ENCODE measurements at places on chromosomes 3 and 15.

DNA sequence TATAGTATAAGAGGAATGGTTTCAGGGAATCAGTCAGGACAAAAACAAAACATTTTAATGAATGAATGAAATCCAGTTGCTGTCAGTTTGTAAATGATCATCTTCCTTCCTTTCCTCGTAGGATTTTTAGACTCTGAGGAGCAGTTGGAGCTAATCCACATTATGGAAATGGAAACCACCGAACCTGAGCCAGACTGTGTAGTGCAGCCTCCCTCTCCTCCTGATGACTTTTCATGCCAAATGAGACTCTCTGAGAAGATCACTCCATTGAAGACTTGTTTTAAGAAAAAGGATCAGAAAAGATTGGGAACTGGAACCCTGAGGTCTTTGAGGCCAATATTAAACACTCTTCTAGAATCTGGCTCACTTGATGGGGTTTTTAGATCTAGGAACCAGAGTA lies 3.1 kb downstream of the TIPARP start:
- DNase-seq, result no peak

DNA sequence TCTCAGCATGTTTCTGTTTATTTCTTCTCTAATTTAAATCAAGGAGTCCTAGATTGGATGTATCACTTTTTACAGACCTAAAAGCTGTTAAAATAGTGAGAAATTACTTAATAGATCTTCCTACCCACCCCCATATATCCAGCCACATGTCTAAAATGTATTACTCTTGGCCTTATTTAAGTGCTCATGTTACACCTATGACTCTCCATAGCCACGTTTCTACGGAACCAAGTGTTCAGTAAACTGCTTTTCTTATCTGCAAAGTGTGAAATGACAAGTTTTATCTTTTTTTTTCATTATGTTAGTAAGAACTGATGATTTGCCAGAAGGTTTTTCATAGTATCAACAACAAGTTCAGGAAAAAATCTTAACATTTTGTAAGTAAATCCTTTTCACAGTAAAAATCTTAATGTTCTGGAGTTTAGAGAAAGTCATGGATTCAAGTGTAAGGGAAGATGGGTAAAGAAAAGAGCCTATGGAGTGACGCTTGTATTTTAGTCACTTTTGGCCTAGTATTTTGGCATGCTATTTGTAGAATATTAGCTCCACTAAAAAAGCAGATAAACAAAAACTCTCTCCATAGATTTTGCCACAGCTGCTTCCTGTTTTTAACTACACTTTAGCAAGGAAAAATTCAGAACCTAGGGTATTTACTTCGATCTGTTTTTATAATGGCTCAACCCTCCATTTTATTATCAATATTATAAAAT lies 41.2 kb upstream of the IGSF10 start:
- DNase-seq, result no peak

GRCh38 chr3:29478611-29479010 lies 197.7 kb downstream of the RBMS3 start:
- no peak for DNase-seq

GRCh38 chr15:65044724-65045481 lies at the start of gene SLC51B:
TSS of gene SLC51B (plus strand) at chr15:65045387. CDS start at chr15:65050005, 4,618 bp downstream.
- no peak for DNase-seq

DNA sequence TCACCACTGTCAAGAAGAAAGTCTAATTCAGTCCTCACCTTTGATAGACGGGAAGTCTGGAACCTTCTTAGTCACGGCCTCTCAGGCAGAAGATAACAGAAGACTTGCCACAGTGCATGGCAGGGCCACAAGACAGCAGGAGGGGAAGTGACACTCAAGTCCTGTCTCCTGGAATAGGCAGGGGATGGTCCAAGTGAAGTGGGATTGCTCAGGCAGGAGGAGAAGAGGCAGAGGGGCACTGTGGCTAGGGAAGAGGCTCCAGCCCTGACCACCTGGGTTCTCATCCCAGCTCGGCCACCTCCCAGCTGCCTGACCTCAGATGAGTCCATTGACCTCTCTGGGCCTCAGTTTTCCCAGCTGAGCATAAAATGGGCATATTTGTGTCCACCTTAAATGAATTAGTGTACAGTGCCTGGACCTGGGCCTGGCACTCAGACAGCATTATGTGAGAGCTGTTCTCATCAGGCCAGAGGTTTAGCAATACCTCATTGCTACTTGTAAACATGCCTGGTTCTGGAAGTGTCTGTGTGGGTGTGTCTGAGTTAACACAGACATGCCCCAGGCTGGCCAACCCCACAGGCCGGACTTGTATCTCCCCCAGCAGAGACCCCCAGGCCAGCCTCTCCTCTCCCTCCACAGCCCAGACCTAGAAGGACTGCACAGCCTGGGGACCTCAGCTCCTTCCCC lies 11.5 kb upstream of the PCSK6 start:
- DNase-seq, result no peak

DNA sequence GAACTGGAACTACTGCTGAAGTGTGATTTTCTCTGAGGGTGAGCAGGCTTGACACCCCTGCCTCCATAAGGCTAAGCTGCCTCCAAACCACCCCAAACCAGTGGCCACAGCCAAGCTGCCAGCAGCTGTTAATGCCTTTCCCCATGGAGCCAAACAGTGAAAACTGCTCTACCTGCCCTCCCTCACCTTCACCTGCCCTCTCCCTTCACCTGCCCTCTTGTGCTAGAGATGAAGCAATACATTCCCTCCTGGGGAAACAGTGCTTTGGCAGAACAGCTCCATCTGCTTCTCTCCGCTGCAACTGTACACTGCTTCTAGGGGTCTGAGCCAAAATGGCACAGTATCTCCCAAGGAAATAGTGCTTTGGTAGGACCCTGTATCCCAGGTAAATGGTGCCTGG lies 374.1 kb downstream of the FHIT start:
- DNase-seq, result no peak

GRCh38 chr3:13197281-13197680 lies 124.1 kb upstream of the IQSEC1 start:
- DNase-seq, result no peak

DNA sequence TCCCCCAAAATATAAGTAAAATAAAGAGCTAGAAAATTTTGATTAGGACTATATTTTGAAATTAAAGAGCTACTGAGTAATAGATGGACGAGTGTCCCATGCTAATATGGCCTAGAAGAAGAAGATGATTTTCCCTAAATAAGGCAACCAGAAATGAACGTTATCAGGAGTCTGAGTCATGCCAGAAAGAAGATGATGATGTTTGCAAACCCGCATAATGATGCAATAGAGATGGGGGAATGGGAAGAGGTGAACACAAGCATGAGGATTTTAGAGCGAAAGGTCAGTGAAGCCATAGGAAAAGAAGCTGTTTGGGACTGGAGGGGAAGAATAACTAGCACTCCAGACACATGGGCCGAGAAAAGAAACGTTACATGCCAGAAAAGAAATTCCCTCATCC lies 71.7 kb downstream of the FGF12 start:
- no peak for DNase-seq

- DNase-seq, result no peak
These were observed 149.9 kb downstream of the LRRK1 start for GRCh38 chr15:101068961-101069653.

- no peak for DNase-seq
These were observed 31.2 kb upstream of the TOP2B start for GRCh38 chr3:25695731-25696420.

DNA sequence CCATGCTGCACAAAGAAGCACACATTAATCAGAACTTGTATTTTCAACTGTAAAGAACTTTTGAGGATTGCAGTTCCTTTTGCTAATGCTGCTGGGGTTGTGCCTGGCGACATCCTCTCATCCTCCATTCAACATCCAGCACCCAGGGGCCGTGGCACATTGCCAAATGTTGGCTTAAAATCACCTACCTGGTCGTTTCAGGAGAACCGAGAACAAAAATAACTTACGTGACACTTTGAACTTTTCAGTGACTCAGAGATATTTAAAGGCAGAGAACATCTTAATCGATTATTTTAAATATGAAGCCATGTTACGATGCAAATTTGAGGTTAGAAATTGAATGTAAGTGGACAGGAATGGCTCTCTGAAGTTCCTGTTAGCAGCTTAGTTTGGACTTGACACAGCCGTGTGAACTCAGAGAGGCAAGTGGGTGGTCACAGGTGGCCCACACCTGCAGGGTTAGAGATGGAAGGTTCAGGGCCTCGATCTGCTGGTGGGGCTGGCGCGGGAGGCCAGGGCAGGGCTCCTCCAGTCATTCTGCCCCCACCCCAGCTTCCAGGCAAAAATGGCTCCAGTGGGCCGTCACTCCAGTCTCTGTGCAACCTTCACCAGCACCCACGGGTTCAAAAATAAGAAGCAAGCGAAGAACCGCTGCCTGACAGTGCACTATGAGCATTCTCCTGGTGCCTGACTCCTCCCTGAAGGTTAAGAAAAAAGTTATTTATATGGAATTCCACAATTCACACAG lies 12.2 kb downstream of the LRRK1 start:
- no peak for DNase-seq

Measured in omental fat pad (tissue), 4 donors.